ENCODE measurements at places on chromosomes 5 and 9. TPM values are rescaled to one million over a fixed set of nuclear protein-coding genes. Genes with fewer than 3 reads are reported as not detected.

The PLPP1 gene
- 89.0 TPM for polyA plus RNA-seq

The PTTG1 gene
- polyA plus RNA-seq: 80.3 TPM

The PCDHGB7 gene
- polyA plus RNA-seq: 16.1 TPM

The CERCAM gene
- polyA plus RNA-seq: 42.9 TPM

The C5orf58 gene
- 0.24 TPM for polyA plus RNA-seq

- DNase-seq: no peak
These were observed 1.7 kb downstream of the TUT7 start for GRCh38 chr9:86352440-86353077.

- no peak for DNase-seq
These were observed 246.0 kb upstream of the PTPRD start for GRCh38 chr9:10858817-10859216.

GRCh38 chr5:149063017-149063687, at the start of gene SH3TC2:
TSS of gene SH3TC2 (minus strand) at chr5:149063062. CDS start at chr5:149063022, 40 bp downstream.
- no peak for DNase-seq

DNA sequence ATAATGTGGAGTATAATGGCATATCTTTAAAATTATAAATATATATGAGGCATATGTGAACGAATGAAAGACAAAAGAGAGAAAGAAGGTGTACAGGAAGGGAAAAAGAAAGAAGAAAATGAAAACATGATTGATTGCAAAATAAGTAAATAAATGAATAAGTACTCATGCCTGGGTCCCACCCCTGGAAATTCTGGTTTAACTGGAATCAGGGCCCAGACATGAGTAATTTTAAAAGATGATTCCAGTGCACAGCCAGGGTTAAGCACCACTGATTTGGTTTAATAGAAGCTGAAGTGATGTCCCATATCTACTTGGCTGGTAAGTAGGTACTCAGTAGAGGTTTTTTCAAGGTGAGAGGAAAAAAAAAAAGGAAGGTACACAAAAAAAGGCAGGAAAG, 34.0 kb upstream of the HOMER1 start:
- no peak for DNase-seq

DNA sequence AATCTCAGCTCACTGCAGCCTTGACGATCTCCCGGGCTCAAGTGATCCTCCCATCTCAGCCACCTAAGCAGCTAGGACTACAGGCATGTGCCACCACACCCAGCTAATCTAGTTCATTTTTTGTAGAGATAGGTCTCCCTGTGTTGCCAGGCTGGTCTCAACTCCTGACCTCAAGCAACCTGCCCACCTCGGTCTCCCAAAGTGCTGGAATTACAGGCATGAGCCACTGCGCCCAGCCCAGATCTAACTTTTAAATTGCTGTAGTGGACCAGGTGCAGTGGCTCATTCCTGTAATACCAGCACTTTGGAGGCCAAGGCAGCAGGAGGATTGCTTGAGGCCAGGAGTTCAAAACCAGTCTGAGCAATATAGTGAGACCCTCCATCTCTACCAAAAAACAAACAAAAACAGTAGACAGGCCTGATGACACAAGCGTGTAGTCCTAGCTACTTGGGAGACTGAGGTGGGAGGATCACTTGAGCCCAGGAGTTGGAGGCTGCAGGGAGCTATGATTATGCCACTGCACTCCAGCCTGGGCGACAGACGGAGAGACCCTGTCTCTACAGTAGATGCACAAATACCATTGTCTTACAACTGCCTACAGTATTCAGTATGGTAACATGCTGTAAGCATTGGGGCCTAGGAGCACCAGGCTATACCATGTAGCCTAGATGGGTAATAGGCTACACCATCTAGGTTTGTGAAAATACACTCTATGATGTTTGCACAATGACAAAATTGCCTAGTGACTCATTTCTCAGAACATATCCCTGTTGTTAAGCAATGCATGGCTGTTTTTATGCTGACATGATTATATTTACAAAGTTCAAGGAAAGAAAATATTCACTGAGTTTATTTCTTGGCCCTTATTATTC, 1.5 kb upstream of the SIT1 start:
- no peak for DNase-seq

- DNase-seq: no peak
These were observed 28.9 kb downstream of the PLAC8L1 start for GRCh38 chr5:146076455-146076854.

GRCh38 chr5:39274398-39275085, 55.2 kb upstream of the FYB1 start:
- DNase-seq: no peak

GRCh38 chr5:153704110-153704509, 213.6 kb downstream of the GRIA1 start:
- no peak for DNase-seq

- no peak for DNase-seq
These were observed 141.7 kb upstream of the ADRA1B start for GRCh38 chr5:159774476-159775031.

DNA sequence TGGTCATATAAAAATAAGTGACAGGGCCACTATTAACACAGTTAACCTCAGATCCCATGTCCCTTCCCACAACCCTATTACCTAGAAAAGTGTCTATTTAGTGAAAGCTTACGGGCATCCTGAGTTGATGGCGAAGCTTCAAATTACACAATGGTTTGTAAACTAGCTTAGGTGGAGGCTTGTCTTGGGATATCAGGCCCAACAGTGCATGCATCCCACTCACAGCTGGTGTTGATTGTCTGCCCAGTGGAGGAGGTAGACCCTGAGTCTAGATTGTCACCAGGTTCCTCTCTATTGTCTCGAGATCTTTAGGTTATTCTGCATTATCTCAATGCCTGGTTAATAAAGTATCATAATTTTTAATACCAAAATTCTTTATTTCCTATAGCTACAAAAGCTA, 30.4 kb downstream of the PRELID2 start:
- no peak for DNase-seq

- DNase-seq: no peak
These were observed 252.4 kb upstream of the IRX1 start for GRCh38 chr5:3343211-3343610.

Data from renal pelvis (tissue), 12 donors.